ENCODE measurements at places on chromosomes 12 and 14.

DNA sequence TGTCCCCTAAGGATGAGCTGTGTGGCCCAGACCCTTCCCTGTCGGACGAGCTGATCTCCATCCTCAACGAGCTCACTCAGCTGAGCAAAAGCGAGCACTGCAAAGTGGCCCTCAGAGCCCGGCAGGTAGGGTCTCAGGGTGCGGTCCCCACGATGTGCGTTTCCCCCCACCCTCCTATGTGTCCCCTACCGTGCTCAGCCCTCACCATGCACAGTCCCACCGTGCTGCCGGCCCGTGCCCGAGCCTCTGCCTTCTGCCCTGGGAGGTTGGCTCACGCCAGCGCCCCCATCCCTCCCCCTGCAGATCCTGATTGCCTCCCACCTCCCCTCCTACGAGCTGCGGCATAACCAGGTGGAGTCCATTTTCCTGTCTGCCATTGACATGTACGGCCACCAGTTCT lies 86.6 kb downstream of the FOXN4 start:
- no peak for DNase-seq

DNA sequence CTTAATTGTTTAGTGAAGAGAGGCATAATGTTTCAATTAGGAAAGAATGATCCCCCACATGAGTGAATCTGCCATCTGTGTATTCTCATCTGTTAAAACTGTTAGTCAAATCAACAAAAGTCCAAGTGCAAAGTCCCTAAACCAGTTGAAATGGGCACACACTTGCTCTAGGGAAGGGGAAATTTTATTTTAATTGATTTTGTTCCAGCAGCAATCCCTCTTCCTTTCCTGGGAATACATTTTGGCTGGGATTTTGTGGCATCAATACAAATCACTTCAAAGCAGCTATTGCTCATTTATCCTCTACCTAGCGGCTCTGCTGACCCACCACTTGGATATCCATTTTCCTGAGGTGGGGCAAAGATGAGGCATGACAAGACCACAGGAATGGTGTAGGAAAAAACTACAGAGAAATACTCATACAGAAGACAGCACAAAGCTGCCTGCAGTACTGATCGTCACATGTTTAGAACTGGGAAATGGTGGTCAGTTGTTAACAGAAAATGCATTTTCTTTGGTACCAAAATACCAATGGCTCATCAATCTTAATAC lies 9.8 kb upstream of the SSTR1 start:
- no peak for DNase-seq

DNA sequence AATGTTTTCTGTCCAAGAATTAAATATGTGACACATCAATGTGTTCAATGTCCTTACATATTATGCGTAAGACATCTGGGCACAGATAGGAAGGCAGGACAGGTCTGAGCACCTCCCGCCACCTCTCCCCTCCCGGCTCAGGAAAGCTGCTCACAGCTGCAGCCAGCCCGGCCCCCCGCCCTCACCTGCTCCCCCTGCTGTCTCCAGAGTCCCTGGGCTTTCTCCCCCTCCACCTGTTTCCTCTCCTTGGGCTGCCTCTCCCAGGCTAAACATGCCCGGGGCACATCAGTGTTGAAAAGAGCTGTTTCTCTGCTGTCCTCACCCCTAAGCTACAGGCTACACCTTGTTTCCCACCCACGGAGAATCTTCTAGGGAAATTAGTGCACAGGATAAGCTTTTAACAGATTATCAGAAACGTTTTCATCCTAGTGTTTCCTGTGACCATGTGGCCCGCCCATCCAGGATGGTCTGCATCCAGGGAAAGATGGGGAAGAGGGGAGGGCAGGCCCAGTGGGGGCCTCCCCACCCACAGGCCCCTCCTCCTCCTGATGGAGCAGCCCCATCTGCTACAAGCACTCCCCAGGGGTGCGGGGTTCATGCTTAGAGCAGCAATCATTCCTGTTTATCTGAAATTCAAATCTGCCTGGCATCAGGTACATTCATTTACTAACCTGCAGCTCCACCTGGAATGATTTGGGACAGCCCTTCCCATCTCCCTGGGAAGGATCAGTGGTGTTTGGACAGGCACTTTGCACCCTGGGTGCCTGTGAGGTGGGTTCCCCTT lies 273.8 kb upstream of the SFSWAP start:
- no peak for DNase-seq

DNA sequence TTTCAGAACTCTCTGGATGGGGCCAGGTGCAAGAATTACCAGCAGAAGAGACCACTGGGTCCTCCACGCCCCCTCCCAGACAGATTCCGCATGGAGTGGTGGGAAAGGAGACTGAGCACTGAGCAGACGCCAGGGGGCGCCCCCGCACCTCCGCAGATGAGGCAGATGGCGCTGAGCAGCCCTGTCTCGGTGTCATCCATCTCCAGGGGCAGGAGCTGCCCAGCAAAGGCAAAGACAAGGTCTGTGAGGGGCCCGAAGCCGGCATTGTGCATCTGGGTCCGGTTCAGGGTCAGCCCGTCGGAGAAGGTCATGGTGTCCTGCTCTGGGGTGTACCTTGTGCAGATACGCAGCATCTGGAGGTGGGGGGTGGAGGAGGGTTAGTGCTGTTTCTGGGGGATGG lies 6.3 kb upstream of the ITGB7 start:
- DNase-seq, result peak; percentile 76

GRCh38 chr14:91163316-91163715 lies 49.4 kb downstream of the DGLUCY start:
- DNase-seq, result no peak

DNA sequence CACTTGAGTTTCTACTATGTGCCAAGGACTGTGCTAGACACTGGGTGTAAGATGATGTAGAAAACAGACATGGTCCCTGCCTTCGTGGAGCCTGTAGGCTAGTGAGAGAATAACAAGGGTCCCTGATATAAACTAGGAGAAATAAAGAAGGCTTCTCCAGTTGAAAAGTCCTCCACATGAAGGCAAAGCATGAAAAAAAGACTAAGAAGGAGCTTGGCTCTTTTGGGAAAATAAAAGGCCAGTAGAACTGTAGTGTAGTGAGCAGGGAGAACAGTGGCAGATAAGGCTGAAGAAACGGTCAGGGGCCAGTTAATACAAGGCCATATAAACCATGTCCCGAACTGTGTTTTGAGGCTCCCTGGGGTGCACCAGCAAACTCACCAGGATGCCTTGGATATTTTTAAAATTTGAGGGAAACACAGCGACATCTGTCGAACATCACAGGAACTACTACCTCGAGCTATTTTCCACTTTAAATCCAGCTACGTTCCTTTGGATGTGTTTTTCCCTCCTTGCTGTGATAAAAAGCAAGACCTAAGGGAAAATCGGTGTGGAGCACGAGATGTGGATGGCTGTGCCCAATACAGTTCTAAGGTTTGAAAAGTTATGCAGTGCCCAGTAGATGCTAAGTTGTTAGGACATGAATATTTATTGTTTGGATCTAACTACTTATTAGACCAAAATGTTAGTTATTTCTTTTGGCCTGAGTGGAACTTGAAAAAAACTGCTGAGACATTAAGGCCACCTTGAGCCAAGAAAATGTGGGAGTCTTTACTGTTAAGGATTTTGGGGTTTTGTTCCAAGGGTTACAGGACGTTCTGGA lies 8.5 kb upstream of the CFL2 start:
- no peak for DNase-seq

GRCh38 chr14:90569606-90570387 lies 173.0 kb downstream of the CALM1 start:
- DNase-seq, result no peak

GRCh38 chr12:80807640-80808288 lies 91.1 kb downstream of the MYF5 start:
- DNase-seq, result no peak

GRCh38 chr12:113346353-113346752 lies 11.4 kb upstream of the SLC8B1 start:
- DNase-seq, result no peak

GRCh38 chr14:59583755-59584154 lies 7.1 kb upstream of the CCDC175 start:
- DNase-seq, result no peak
